ENCODE measurements at places on chromosomes 4 and X.

- no peak for DNase-seq
These were observed 1.4 kb downstream of the ARHGEF6 start for GRCh38 chrX:136779346-136779781.

DNA sequence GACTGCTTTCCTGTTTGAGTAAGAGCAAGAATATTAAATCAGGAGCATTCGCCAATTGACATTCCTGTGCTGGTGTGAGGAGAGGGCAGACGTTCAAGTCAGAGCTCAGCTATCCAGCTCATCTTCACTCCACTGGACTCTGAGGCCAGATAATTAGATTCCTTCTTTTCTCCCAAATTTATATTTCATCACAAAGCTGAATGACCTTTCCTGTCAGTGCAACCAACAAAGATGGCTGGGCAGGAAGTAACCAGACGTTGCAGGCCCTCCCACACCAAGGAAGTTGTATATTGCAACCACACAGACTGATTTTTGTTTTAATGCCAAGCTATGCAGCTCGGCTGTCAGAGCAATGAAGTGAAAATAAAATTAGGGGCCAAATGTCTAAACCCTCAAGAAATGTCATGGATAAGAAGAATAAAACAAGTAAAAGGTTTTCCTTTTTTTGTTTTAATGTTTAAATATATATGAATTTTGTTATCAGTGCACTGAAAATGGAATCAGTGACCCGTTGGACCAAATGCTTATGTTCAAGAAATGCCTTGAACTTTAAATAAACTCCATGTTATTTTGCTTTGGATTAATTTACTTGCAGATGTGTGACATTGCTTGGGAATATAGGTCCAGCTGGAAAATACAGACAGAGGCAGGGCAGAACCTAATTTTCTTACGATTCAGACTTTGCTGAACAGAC lies 578.9 kb upstream of the FAT1 start:
- no peak for DNase-seq

- peak; percentile 44 for DNase-seq
These were observed 51.3 kb downstream of the RUFY3 start for GRCh38 chr4:70772929-70773555.

DNA sequence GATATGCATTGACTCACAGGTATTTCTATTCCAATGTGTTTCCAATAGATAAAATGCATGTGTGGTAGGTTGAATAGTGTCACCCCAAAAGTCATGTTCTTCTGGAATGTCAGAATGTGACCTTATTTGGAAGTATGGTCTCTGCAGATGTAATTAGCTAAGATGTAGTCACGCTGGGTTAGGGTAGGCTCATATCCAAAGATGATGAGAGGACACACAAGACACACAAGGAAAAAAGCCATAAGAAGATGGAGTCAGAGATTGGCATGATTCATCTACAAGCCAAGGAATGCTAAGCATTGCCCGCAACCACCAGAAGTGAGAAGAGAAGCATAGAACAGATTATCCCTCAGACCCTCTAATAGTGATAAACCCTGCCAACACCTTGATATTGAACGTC lies 17.5 kb downstream of the ZNF330 start:
- DNase-seq = no peak

DNA sequence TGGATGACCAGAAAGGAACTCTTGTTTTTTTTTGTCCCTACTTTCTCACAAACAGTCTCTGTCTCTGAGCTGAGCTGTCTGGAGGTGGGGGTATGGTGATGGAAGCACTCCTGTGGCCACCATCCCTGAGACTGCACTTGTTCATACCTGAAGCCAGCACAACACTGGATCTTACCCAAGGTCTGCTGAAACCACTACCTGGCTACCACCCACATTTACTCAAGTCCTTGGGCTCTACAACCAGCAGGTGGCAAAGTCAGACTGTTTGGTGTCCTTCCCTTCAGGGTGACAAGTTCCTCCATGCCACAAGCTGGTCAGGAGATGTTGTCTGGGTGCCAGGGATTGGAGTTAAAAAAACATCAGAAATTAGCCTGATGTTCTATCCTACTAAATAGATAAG lies 89.7 kb downstream of the NEXMIF start:
- no peak for DNase-seq

DNA sequence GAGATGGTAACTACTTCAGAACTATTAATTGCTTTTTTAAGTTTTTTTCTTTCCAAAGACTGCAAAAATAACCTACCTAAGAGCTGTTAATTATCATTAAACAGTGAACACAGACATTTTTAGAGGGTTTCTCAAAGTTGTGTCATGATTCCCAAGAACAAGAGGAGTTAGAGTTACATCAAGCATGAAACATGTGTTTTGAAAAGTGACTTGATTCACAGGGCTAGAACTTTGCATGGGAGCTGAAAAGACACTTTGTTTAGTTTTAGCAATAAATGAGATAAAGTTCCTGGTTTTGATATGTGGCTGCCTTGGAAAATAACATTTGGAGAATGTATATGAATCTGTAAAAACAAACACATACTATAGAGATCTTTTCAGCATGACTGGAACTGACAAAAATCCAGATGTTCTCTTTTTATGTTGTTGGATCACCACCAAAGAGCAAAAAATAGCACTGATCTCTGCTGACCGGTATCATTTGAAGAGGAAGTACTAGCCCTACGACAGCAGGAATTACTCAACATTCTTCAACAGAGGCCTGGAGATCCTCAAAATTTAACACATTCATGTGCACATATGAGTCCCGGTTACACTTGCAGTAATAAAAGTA lies 173.0 kb upstream of the PCDH18 start:
- DNase-seq = no peak
